ENCODE measurements at places on chromosomes 6 and 20. TPM values are rescaled to one million over a fixed set of nuclear protein-coding genes. Genes with fewer than 3 reads are reported as not detected.

- DNase-seq: no peak
Observed at GRCh38 chr6:21277601-21278374, 315.8 kb upstream of the SOX4 start.

Gene SNAI1
- 4.3 TPM for total RNA-seq

Gene STX11
- total RNA-seq: 21.5 TPM

- DNase-seq: no peak
Observed at GRCh38 chr6:158635427-158636073, 9.0 kb downstream of the DYNLT1 start.

- DNase-seq: peak; percentile 83
Observed at GRCh38 chr6:11241793-11242201, 9.3 kb upstream of the NEDD9 start.

All from right atrium auricular region (tissue), 2 donors.